ENCODE measurements at places on chromosomes 5 and 9.

DNA sequence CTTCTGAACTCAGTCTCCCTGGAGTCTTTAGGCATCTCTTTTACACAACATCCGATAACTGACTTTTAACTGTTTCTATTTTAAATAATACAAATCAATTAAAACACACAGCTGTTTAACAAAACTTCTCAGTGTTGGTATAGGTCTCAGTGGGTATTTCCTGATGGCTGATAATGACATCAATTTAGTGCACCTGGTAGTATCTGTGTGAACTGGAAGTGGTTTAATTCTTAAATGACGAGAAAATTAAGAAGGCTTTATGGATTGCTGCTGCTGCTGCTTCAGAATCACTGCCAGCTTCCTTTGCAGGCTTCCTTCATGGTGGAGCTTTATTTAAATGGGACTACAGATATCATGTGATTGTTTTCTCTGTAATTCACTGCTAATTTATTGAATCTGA is 92.3 kb downstream of the RPS23 start:
- DNase-seq, result no peak

DNA sequence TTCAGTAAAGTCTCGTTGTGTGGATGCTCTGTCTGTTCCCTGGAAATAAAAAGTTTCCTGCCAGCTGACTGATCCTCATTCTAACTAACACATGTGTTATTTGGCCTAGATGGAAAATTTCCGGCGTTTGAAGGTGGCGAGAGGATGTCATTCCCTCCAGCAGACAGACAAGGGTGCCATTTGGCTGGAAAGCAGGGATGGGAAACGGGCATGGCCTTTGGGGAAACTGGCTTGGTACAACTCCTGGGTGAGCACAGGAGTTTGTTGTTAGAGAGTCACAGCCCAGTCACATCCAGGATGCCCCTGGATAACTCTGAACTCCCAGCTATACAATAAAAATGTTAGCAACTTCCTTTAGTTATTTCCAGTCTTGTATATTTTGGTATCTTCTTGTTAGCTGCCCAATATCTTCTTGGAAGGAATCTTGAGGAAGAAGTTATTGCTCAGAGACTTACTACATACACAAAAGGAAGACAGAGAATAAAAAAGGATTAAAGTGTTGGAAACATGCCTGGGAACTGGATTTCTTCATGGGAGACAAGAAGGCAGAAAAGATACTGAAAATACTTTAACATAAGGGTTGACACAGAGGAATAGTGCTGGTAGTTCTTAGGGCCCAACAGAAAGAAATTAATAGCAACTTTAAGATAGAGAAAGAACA is 41.9 kb downstream of the TEK start:
- no peak for DNase-seq

DNA sequence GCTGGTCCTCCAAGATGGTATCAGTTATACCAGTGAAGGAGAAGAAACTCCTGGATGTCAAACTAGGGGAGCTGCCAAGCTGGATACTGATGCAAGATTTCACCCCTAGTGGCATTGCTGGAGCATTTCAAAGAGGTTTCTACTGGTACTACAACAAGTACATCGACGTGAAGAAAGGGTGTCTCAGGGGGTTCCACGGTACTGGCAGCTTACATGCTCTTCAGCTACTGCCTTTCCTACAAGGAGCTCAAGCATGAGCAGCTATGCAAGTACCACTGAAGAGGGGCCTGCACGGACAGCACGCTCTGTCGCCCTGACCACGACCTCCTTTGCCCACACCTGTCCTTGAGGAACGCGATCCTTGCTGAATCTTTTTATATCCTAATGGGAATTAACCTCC is 19.5 kb downstream of the ACTL7B start:
- DNase-seq, result no peak

GRCh38 chr5:74262544-74263207 is 377.9 kb downstream of the ENC1 start:
- no peak for DNase-seq

DNA sequence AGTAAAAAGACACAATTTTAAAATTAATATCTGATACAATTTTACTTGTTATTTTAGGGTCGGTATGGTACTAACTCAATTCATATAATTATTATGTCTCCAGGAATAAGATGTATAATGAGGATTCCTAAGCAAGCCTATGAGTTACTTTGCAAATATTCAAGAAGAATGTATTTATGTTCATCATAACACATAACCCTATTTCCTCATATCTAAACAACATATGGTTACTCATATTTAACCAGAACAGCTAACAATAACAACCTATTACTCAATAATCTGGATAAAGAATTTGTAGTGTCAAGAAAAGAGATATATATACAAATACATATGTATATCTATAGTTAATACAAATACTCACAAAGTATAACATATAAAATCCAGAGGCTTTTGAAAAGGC is 285.9 kb downstream of the ARL15 start:
- DNase-seq, result no peak

GRCh38 chr5:174315871-174316270 is 270.4 kb downstream of the NSG2 start:
- DNase-seq, result no peak

- no peak for DNase-seq
These were observed 1.6 kb upstream of the UBAC1 start for GRCh38 chr9:135962696-135963307.

DNA sequence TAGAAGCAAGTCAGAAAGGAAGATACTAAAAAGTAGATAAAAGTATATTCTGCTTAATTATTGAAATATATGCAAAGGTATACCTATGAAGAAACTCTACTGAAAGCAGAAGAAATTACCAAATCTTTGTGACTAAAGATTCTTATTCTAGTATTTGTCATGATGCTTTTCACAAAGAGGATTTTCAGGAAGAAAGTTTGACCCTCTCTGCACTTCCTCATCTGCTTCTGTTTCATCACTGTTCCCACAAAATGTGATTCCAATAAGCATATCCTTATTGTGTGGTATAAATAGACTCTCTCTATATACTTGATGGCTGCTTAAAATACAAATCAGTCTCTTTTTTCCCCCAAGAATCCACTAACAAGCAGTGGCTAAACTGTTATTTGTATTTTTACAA is 2139.6 kb upstream of the ACO1 start:
- no peak for DNase-seq

- DNase-seq, result no peak
These were observed 77.5 kb downstream of the HSPA4 start for GRCh38 chr5:133129289-133129688.

GRCh38 chr5:52895572-52896413 is 93.4 kb upstream of the ITGA2 start:
- DNase-seq, result no peak

- DNase-seq, result no peak
These were observed 9.1 kb downstream of the MAN1B1 start for GRCh38 chr9:137095664-137096517.

DNA sequence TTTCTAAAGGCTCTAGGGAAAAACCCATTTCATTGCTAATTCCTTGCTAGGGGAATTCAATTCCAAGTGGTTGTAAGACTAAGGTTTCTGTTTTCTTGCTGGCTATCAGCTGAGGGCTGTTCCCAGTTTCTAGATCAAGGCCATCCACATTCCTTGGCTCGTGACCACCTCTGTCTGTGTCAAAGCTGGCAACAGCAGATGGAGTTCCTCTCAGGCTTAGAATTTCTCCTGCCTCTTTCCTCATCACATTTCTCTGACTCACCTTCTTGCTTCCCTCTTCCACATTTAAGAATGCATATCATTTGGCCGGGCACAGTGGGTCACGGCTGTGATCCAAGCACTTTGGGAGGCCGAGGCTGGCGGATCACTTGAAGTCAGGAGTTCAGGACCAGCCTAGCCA is 19.0 kb downstream of the DAB2IP start:
- no peak for DNase-seq

GRCh38 chr5:57716661-57717060 is 234.1 kb upstream of the ACTBL2 start:
- DNase-seq, result no peak

DNA sequence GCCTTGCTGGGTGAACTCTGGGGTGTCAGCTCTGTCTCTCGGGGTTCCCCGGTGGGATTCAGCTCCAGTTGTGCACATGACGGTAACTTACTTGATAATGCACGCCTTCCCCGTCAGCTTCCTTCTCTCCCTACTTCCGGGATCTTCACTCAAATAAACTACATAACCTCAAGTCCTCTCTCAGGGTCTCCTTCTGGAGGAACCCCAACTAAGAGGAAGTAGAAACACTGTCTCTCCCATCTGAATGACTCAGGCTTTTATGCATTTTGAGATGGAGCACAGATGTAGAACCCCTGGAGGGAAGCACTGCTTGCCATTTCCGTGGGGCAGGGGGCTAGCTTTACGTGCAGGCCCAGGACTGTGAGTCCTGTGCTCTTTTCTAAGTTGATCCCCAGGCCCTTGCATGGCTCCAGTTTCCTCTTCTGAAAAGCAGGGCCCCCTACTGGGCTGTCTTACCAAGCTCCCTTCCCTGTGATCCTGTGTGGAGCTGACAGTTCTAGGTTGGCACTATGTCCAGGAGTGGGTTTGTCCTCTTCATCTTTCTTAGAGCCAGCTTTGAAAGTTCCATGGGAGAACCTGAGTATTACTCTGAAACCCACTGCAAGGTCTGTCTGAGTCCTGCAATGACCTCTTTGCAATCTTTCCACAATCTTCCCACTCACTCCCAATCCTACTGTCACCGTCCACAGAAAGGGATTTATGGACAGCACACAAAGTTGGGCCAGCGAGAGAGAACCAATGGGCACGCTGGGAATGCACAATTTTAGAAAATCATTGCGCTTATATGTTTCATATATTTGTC is 17.7 kb downstream of the S1PR3 start:
- DNase-seq, result no peak

GRCh38 chr5:172641359-172642050 is 442 bp downstream of the NEURL1B start:
- DNase-seq, result no peak

GRCh38 chr9:124105266-124105665 is 93.7 kb downstream of the LHX2 start:
- DNase-seq, result no peak

- no peak for DNase-seq
These were observed 341.8 kb downstream of the MAN2A1 start for GRCh38 chr5:110031402-110032140.

- DNase-seq, result no peak
These were observed 15.5 kb downstream of the TYRP1 start for GRCh38 chr9:12708562-12709298.

DNA sequence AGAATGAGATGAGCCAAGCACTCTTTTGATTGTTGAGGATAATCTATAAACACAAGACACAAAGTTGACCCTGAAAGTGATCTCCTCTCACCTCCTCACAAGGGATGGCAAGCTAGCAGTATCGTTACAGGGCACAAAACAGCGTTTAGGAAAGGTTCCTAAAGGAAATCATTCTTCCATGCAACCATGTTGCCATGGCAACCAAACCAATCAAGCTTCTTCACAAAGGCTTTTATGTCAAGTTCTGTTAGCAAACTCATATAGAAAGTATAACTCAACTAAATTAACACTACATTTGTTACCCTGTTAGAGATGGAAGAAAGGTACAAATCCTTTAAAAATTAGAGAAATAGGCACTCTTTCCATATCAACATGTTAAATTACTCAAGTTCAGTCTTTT is 1016.8 kb upstream of the DMAC1 start:
- peak; percentile 33 for DNase-seq

DNA sequence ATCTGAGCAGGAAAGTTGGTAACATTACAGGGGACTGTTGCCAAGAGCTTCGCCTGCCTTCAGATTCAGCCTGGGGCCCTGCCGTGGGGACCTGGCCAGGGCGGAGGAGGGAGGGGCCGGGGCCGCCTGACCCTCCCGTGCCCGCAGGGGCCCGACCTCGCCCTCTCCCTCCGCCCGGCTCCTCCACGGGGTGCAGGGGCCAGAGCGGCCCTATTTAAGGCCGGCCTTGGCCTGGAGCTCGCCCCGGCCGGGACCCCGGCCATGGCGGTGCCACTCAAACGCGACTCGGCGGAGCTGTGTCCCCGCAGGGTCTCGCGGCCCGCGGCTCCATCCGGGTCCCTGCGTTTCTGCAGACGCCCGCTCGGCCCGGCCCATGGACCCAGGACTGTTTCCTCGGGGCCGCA is 757 bp downstream of the TMEM250 start:
- DNase-seq, result no peak

DNA sequence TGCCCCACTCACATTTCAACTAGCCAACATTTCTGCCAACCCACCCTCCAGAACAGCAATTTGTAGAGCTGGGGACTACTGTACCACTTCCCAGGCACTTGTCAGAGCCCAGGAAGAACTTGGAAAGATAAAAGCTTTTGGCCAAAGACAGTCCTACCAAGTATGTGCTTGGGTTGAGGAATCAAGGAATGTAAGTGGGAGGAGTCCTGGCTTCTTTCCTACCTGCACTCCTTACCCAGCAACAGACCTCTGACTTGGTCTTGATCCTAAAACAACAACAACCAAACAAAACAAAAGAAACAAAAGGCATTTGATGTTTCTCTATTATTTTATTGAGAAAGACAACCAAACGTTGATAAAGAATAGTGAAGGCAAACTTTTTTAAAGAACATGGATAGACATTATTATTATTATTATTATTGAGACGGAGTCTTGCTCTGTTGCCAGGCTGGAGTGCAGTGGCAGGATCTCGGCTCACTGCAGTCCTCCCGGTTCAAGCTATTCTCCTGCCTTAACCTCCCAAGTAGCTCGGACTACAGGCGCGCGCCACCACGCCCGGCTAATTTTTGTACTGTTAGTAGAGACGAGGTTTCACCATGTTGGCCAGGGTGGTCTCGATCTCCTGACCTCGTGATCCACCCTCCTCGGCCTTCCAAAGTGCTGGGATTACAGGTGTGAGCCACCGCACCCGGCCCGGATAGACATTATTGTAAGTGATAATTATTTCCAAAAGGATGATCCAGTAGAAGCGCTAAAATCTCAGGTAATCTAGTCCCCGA is 33.5 kb downstream of the ANXA2R start:
- DNase-seq, result no peak

DNA sequence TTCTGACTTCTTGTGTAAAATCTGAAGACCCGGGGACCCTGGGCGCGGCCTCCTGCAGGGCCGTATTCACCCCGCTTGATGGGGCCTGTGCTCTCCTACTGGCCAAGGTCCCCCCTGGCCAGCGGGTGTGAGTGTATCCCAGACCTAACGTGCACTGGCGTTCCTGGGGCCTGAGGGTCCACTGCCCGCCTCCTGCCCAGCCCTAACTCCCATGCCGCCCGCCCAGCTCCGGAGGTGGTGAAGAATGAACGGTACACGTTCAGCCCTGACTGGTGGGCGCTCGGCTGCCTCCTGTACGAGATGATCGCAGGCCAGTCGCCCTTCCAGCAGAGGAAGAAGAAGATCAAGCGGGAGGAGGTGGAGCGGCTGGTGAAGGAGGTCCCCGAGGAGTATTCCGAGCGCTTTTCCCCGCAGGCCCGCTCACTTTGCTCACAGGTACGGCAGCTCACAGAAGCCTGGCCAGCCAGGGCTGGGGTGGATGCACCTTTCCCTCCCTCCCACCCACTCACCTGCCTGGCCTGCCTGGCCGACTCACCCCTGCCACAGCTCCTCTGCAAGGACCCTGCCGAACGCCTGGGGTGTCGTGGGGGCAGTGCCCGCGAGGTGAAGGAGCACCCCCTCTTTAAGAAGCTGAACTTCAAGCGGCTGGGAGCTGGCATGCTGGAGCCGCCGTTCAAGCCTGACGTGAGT is 9.5 kb downstream of the GRK6 start:
- no peak for DNase-seq

- DNase-seq, result peak; percentile 91
These were observed 139.2 kb upstream of the PALM2AKAP2 start for GRCh38 chr9:109640580-109641371.

- no peak for DNase-seq
These were observed 219.5 kb downstream of the KCTD16 start for GRCh38 chr5:144390133-144390532.

GRCh38 chr9:4042231-4042630 is 257.6 kb downstream of the GLIS3 start:
- no peak for DNase-seq
